Hippocampal formation (tissue), 2 donors: ENCODE measurements at places on chromosomes 11 and 22.

- no peak for DNase-seq
These were observed 9.3 kb downstream of the RPL3 start for GRCh38 chr22:39309881-39310714.

- peak; percentile 17 for DNase-seq
These were observed 30.6 kb downstream of the KIRREL3 start for GRCh38 chr11:126969865-126970479.

DNA sequence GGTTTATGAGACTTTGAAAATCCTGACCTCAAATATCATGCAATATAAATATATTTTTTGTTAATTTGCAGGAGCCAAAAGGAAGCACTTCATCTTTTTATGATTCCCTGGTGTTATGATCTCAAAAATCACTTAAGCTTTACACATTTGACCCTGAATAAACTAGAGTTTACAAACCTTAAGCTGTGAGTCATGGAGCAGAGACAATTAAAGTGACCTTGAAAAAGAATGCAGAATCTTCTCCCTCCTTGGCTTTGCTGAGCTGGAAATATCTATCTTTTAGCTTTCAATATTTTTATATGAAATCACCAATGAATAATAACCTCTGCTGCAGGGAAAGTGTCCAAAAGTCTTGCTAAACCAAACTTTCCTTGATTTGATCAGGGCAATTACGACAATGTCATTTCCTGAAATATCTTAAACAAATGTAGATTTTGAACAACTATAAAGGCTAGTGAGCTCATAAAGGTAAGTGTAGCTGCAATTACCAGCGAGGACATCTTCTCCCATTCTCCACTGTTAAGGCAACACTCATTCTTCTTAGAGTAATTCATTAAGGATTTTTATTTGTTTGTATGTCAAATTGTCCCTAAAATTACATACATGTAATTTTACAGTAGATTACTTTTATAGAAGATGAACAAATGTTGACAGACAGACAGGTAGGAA lies 747.0 kb upstream of the LUZP2 start:
- no peak for DNase-seq

GRCh38 chr11:11533057-11533456 lies 88.7 kb downstream of the GALNT18 start:
- DNase-seq: no peak

GRCh38 chr11:120912504-120912903 lies 111.4 kb upstream of the TBCEL start:
- no peak for DNase-seq
